ENCODE measurements at places on chromosomes 2 and 18. TPM values are rescaled to one million over a fixed set of nuclear protein-coding genes. Genes with fewer than 3 reads are reported as not detected.

GRCh38 chr2:230829959-230830358 is 34.8 kb upstream of the ITM2C start:
- no peaks in the 10 kb centered on the region for H3K36me3 ChIP-seq
- DNase-seq = no peak
- H3K27ac ChIP-seq = no peak overlapping the region
- H3K27me3 ChIP-seq = no peaks in the 10 kb centered on the region
- H3K4me1 ChIP-seq = no peaks in the 10 kb centered on the region

Gene MERTK
- 32.2 TPM for total RNA-seq

Gene SULT1C4
- 24.7 TPM for total RNA-seq

Gene CYS1
- total RNA-seq = 245 TPM

Data from kidney (tissue), 22 donors.